ENCODE measurements at places on chromosomes 2 and 18.

DNA sequence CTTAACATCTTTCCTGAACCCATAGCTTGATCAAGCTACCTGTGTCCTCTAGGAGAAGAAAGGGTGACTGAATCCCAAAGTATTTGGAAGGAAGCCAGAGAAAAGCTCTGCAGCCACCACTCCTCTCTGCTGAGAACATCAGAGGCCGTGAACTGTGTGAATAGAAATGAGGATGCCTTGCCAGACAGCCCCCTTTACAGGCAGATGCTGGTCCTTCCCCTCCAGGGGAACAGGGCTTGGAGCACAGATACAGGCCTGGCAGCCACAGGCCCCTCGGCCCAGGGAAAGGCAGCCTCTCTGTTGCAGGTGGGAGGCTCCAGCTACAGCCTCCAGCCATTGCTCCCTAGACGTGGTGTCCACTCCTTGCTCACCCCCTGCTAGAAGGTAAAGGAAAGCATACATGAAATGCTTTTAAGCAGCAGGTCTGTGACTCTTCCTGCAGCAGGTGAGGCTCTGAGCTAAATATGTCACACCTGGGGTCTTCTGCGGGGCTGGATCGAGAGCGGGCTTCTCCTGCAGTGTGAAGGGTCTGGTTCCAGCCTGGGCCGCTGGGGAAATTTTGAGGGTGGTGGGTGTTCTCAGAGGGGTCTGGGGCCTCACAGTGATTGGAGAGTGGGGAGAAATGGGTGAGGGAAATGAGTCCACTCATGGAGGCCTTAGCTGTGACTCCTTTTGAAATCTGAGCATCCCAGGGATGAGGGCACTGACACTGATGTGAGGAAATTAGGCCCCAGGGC is 234.0 kb downstream of the KLHL29 start:
- DNase-seq, result no peak

GRCh38 chr18:14927701-14928100 is 179.7 kb downstream of the ANKRD30B start:
- no peak for DNase-seq

DNA sequence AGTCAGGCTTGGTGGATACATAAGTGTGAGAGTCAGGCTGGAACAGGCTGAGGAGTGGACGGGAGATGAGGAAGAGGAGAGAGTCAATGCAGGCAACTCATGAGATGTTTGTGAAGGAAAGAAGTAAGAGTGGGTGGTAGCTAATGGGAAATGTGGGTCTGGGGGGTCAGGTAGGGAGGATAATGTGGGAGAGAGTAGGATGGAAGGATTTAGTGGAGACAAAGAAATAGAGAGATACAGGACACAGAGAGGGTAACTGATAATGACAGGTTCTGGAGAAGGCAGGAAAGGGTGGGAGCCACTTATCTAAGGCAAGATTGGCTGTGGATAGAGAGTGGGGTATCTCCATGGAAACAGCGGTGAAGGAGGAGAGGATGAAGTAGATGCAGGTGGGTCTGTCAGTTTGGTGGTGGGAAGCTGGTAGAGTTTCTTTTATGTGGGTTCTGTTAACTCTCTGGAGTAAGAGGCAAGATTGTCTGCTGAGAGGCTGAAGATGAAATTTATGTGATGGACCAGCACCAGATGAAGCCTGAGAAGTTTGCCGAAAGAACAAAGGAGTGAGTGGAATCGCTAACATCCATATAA is 190.6 kb upstream of the SPRED2 start:
- DNase-seq, result no peak

GRCh38 chr2:236501026-236501425 is 68.6 kb upstream of the ACKR3 start:
- no peak for DNase-seq

GRCh38 chr2:166140932-166141331 is 13.1 kb upstream of the SCN1A start:
- no peak for DNase-seq

DNA sequence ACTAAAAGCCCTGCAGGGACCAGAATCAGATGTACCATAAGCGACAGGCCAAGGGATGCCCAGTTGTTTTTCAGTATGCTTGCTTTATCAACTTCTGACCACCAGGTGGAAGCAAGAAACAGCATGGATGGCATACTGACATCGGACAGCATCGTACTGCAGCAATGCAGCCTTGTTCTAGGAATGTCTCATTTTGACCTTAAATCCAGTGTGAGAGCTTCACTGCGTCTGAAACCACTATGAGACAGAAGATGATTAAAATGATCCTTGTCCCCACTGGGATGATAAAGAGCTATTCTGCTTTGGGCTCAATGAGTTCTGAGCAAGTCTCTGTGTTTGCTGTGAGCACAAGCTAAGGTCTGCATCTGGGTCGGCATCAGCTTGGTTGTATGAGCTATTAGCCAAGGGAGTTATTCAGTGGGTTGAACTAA is 54.3 kb downstream of the CDK15 start:
- no peak for DNase-seq

DNA sequence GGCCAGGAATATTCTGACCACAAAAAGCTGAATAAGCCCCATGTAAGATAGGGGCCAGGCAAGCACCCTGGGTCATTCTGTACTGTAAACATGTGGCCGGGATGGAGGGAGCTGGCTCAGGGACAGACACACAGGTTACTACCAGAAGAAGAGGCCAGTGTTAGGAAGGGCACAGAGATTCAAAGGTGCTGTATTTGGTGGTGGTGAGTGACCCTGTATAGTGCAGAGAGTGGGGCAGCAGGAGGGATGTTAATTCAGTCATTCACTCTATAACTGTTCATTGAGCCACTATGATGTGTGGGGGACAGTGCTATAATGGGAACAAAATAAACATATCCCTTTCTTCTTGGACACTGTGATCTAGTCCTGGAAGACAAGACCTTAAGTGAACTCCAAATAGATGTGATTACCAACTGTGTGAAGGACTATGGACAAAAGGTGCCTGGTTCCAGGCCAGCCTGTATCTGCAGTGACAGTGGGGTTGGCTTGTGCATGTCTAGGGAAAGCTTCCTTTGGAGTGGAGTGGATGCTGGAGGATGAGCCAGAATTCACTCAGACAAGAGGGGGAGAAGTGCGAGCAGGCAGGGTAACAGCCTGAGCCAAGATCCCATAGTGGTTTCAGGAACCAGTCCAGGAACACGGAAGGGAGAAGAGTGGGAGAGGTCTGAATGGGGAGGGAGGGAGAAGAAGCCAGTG is 8.3 kb downstream of the MOCOS start:
- no peak for DNase-seq

GRCh38 chr2:240874715-240875227 is 6.1 kb downstream of the AGXT start:
- DNase-seq, result no peak

- no peak for DNase-seq
Measured at GRCh38 chr2:167144179-167144898, 256.1 kb downstream of the XIRP2 start.

DNA sequence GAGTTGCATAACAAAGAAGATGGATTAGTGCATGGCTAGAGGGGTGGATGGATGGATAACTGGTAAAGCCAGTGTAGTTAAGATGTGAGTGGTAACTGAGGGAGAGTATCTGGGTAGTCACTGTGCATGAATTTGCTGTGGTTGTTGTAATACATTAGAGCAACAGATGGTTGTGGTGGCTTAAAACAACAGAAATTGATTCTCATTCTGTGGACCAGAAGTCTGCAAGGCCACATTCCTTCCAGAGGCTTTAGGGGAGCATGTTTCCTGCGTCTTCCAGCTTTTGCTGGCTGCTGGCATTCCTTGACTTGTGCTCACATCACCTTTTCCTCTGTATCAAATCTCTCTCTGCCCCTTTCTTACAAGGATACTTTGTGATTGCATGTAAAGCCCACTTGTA is 155.4 kb downstream of the ASB1 start:
- no peak for DNase-seq

GRCh38 chr18:58057291-58057965 is 13.4 kb downstream of the NEDD4L start:
- DNase-seq, result no peak
